Left ventricle myocardium superior (tissue), 1 donor: ENCODE measurements at places on chromosomes 5 and 9. TPM values are rescaled to one million over a fixed set of nuclear protein-coding genes. Genes with fewer than 3 reads are reported as not detected.

DNA sequence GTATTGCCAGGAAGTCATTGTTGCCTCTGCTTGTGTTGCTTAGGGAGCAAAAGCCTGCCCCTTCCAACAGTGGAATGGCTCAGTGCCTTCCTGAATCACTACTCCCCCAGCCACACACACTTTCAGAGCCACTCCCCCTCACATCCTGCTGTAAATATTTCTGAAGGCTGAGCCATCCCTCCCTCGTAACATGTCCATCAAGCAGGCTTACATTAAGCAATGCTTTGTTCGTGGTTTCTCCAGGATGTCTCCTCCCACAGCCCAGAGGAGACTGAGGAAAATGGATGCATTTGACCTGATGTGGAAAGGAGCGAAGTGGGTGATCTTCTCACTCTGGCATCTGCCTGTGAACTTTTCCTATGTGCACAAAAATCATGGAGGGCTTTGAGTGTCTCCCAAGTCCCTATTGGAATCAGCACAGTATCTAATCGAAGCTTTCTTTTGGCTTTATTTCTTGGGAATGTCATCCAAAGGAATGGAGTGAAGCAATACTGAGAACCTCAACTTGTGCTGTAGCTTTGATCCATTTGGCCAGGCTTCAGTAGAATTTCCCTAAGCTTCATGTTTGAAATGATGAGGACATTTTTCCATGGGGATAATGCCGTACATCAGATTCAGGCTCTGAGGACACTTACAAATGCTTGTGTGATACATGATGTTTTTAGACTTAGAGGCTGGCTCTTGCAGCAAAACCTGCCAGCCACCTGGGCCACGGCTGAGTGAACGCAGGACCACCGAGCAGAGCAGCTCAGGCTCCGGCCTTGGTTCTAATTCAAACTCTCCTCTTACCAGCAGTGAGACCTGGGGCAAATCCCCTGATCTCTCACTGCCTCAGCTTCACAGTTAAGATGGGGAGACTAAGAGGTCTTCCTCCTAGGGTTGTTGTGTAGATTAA is 389.1 kb downstream of the ENC1 start:
- no peak for DNase-seq

- no peak for DNase-seq
These were observed 111.7 kb upstream of the MRPS30 start for GRCh38 chr5:44697025-44697424.

- peak; percentile 50 for DNase-seq
These were observed 10.8 kb upstream of the PRRC2B start for GRCh38 chr9:131382850-131383729.

DNA sequence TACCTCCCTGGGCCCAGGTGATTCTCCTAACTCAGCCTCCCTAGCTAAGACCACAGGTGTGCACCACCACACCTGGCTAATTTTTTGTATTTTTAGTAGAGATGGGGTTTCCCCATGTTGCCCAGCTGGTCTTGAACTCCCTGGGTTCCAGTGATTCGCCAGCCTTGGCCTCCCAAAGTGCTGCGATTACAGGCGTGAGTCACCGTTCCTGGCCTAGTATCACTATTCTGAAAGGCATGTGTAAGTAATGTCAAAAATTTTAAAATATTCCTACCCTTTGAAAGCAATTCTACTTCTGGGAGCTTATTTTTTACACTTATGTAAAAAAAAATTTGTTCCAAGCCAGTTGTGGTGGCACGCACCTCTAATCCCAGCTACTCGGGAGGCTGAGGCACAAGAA is 27.1 kb upstream of the TLE1 start:
- no peak for DNase-seq

GRCh38 chr9:96299823-96300222 is 2.2 kb downstream of the HSD17B3 start:
- DNase-seq = no peak

- DNase-seq = no peak
These were observed 23.3 kb upstream of the TRIM14 start for GRCh38 chr9:98142182-98142907.

DNA sequence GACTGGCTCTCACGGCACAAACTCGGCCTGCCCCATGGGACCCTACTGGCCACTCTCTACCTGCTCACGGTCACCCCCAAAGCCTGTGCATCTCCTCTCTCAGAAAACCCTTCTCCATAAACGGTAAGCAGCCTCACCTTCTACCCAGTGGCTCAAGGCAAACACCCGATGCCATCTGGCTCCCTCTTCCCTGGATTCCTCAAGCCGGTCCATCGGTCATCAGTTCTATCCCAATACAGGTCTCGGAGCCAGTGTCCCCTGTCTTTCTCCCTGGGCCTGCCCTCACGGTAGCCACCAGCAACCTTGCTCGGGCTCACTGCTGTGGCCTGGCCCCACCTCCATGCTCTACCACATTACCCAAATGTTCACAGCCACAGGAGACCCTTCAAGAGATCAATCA is 134.1 kb downstream of the ROR2 start:
- DNase-seq = no peak

DNA sequence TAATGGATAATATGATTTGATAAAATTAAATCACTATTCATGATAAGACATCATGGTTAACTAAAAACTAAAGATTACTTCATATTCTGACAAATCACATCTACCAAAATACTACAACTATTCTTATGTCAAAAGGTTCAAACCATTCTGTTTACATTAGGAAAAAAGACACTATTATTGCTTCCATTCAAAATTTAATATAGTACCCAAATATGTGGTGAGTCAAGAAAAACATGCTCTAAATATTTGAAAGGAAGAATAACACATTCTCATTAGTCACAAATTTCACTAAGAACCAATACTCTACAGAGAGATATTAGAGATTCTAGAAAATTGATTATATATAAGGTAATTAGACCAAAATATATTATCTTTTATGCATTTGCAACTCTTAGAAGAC is 234.0 kb downstream of the TMEM232 start:
- DNase-seq = no peak

GRCh38 chr5:166165596-166165995 is 2125.8 kb upstream of the WWC1 start:
- no peak for DNase-seq

Gene KIAA0825
- 2.2 TPM for total RNA-seq

DNA sequence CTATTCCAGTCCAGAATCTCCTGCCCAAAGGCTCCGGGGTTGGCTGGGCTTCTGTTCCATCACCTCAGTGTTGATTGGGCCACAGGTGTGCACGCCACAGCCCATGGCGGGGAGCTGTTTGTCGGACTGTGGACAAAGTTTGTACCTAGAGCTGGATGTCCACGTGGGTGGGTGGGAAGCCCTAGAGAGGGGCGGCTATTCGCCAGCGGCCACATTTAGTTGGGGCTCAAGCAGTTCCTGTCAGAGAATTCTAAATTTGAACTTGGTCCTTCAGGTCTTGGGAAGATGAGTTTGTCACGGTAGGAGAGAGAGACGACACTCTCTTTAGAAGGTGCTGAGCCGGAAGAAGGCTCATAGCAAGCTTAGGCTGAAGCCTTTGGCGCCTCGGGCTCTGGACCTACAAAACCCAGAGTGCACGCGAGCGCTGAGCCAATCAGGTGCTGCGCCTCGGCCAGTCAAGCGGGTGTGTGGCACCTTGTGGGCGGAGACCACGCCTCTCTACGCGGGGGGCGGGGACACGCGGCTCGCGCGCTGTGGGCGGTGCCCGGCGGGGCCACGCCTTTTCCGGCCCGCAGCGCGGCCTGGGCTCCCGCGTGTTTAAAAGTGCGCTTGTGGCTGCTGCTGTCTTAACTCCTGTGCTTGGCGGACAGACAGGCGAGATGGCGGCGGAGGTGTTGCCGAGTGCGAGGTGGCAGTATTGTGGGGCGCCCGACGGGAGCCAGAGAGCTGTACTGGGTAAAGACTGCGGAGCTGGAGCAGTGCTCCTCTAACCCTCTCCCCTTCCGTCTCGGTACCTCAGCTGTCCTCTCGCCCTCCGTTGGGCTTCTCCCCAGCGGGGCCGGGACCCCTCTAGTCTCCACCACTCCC is at the start of gene POLR1E:
POLR1E (plus strand) TSS at position 560 of the 867 bp plus-strand sequence; CDS start at position 660, 100 bp downstream.
- peak; percentile 97 for DNase-seq

DNA sequence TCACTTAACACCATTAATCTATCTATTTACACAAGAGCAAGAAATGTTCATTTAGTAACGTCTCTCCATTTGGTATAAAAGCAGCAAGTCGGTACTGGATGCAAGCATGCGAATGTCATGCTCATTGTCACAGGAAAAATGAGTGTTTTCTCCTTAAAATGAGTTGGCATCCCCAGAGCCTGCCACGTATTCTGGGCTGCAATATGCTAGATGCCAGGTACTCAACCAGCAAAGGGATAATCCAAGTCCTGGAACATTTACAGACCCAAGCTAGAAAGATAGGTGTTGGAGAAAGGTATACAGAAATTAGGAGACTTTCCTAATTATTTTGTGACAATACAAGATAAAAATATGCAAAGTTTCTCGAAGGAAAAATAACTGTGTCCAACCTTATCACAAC is 217.5 kb downstream of the EBF1 start:
- no peak for DNase-seq

DNA sequence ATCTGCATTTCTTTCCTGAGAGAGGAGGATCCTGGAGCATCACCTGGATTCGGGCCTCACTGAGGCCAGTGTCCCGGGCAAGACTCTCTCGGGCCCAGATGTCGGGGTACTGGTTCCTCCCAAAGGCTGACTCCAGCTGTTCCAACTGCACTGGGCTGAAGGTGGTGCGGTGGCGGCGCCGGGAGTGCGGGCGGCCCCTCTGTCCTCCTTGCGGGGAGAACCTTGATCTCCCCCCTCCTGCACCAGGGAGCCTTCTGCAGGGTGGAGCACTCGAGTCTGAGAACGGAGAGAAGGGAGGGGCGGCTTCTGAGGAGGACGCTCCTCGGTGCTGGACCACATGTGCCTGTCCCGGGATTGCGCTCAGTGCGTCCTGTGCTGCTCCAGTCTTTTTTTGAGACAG is 2.0 kb downstream of the PROP1 start:
- DNase-seq = no peak

DNA sequence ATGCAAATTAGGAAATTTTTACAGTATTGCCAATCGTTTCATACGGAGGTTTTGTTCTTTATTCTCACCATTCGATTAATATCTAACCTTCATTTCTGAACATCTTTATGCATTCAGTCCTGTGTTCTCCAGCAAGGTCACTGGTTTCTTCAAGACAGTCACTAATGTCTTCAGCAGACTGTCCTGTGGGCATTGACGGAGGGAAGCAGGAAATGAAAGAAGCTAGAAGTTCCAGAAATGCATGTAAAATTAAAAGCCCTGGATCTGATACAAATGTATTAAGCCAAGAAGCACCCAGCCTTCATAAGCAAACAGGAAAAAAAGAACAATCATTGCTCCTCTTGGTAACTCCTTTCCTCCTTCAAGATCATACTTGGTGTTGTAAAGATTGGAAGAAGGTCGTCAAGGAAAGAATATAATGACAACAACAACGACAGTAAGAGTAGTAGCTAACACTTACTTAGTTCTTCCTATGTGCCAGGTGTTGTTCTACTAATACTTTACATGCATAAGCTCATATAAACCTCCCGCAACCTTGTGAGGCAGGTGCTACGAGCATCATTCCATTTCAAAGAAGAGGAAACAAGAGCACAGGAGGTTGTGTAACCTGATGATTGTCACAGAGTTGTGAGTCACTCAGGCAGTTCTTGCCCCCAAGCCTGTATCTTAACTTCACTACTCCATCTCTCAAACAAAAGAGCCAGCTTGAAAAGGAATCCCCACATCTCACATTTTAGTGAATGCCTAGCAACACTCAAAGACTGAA is 59.9 kb upstream of the CER1 start:
- DNase-seq = no peak
